ENCODE measurements at places on chromosomes 6 and 20.

- DNase-seq, result no peak
These were observed 73.9 kb downstream of the DCDC2 start for GRCh38 chr6:24284006-24284405.

GRCh38 chr6:8391934-8392333, 43.4 kb downstream of the SLC35B3 start:
- no peak for DNase-seq

GRCh38 chr6:157240960-157241311, 82.4 kb downstream of the TMEM242 start:
- DNase-seq, result no peak

GRCh38 chr20:31815408-31816188, 3.6 kb upstream of the MYLK2 start:
- peak; percentile 42 for DNase-seq

DNA sequence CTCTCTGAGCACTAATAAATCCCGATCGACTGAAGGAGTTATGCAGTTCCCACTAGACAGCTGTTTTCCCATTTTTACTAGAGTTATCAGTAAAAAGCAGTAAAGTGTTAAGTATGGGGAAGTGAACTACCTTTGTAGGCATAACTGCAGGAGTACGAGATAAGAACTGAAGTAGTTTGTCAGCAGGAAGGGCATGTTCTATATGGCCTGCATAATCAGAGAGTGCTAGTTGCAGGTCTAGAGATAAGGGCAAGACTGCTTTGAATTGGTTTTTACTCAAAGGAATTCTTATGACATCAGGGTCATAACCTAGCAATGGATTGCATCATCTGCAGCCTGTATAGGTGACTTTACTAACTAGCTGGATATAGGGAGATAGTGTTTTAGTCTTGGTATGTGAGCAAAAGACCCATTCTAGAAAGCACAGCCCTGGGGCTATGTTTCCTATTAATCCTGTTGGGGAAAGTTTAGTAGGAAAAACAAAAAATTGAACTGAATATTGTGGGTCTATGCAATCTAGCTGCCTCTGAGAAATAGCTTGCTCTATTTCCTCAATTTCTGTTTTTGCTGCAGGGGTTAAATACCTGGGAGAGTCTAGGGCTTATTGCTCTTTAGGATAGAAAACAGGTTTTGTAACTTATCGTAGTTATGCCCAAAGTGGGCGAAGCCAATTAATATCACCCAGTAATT, 22.6 kb upstream of the CRISP1 start:
- no peak for DNase-seq

- no peak for DNase-seq
These were observed 173.0 kb upstream of the ECI2 start for GRCh38 chr6:4308364-4308763.

DNA sequence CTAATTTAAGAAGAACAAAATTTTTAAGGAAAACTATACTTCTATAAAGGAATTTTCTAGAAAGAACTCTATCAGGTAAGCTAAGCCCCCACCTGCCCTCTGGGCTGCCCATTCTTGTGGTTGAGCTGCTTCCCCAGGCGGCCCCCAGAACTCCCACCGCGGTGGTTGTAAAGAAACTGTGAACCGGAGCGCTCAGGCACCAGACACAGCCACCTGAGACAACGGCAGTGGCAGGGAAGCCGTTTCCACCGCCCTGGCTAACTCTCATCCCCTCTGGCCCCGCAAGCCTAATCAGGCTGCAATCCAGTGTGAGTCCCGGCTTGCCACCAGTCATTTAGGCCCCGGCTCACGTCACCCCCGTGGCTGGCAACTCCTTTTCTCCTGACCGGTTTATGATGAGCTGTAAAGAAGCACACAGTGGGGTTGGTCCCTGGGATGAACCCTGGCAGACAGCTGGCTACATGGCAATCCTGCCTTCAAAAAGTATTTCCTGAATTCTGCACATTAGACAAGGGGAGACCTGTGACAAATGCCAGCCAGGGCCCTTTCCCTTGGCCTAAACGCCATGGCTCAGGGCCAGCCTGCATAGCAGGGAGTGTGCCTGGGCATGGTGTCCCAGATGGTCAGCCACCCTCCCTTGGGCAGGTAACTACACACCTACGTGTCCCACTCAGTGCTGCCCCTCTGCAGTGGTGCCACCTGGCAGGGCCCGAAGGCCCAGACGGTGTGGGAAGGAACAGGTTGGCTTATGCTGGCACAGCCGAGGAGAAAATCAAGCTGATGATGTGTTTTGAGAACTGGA, 63.8 kb upstream of the GPR31 start:
- DNase-seq, result no peak

DNA sequence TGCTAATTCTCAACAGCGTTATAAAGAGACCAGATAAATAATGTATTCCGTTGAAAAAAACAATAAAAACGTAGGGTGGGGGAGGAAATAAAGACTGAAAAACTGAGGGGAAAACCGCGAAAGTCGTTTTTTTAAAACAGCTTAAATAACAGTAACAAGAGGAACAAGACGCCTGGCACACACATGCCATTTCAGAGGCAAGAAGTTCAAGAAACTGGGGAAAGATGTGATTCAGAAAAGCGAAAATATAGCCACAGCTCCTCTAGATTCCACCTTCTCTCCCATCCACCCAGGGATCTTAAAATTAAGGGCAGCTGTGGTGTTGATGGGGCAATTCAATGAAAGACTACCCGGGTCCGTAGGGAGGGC, 1.3 kb downstream of the EPB41L2 start:
- DNase-seq, result no peak

DNA sequence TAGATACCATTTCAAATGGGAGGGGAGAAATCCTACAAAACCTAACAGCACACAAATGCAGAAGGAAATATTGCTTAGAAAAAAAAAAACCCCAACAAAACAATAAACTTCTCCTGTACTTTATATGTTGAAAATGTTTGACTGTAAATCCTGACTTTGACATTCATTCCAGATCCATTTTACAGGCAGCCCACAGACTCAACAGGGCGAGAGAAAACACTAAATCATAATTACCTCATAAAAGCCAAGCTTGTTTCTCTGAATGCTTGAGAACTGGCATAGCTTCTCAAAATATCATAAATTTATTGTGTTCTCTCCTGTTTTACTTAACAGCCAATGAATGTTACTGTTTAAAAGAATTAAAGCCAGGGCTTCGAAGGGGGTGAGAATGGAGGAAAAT, 273.2 kb downstream of the CD83 start:
- no peak for DNase-seq

GRCh38 chr6:101013612-101014195, 132.6 kb upstream of the ASCC3 start:
- DNase-seq, result no peak

GRCh38 chr20:58544891-58545290, 29.7 kb upstream of the APCDD1L start:
- no peak for DNase-seq

DNA sequence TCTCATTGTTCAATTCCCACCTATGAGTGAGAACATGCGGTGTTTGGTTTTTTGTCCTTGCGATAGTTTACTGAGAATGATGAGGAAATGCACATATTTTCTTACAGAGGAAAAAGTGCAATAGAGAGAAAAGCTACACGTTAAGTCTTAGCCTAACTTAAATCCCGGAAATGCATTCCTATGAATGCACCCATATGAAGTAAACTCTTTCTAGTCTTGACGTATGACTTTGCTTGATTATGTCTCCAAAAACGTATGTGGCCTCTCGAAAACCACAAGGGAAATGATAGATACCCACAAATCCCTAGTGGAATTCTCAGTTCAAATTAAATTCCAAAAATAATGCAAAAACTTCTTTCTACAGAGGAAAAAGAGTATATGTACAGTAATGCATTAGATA, 90.7 kb upstream of the SASH1 start:
- no peak for DNase-seq

GRCh38 chr6:89302195-89302770, 12.8 kb downstream of the GABRR2 start:
- DNase-seq, result no peak

GRCh38 chr6:72133324-72133723, 247.0 kb downstream of the RIMS1 start:
- DNase-seq, result no peak

DNA sequence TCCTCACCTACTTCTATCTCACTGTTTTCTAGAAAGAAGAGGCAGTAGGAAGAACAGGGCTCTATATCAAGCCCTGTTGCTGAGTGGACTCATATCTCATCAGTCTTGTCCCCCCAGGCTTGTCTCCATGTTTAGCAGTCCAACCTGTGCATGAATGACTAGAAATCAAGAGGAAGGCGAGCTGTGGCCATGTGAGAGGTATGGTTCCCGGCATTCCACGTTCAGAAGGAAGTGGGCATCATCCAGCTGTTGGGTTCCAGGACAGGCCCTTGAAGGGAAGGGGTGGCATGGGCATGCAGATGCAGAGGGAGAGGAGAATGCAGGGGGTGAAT, 176.6 kb downstream of the MRPL14 start:
- DNase-seq, result no peak

DNA sequence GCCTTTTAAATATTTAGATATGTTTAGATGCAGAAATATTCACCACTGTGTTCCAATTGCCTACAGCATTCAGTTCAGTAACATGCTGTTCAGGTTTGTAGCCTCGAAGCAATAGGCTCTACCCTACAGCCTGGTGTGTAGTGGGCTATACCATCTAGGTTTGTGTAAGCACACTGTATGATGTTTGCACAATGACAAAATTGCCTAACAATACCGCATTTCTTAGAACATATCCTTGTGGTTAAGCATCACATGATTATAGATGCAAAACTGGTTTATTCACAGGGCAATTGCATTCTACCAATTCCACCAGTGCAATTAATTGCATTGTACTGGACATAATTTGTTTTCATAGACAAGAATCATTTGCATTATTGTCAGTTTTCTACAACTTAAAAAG, 7.9 kb upstream of the SLC22A16 start:
- peak; percentile 12 for DNase-seq

GRCh38 chr6:153624528-153624927, 414.5 kb upstream of the OPRM1 start:
- DNase-seq, result no peak

DNA sequence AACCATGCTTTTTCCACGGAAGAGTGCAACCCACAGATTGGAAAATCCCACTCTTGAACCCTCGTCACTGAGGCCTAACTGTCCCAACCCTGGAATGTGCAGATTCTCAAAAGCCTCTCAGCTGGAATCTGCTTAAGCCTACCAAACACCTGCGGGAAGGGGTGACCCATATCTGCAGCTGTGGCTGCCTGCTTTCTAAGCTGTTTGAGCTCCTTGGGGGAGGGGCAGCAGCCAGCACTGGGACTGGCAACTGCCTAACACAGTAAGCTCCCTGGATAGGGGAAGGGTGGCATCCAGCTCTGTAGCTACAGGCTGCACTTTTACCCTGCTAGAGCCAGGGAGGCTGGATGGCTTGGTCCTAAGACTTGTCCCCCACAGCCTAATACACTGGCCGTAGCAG, 579.6 kb downstream of the COL12A1 start:
- no peak for DNase-seq

- no peak for DNase-seq
These were observed 245.8 kb downstream of the TTLL2 start for GRCh38 chr6:167570460-167571400.

- DNase-seq, result no peak
These were observed 516.9 kb upstream of the SULF2 start for GRCh38 chr20:48302149-48302548.

DNA sequence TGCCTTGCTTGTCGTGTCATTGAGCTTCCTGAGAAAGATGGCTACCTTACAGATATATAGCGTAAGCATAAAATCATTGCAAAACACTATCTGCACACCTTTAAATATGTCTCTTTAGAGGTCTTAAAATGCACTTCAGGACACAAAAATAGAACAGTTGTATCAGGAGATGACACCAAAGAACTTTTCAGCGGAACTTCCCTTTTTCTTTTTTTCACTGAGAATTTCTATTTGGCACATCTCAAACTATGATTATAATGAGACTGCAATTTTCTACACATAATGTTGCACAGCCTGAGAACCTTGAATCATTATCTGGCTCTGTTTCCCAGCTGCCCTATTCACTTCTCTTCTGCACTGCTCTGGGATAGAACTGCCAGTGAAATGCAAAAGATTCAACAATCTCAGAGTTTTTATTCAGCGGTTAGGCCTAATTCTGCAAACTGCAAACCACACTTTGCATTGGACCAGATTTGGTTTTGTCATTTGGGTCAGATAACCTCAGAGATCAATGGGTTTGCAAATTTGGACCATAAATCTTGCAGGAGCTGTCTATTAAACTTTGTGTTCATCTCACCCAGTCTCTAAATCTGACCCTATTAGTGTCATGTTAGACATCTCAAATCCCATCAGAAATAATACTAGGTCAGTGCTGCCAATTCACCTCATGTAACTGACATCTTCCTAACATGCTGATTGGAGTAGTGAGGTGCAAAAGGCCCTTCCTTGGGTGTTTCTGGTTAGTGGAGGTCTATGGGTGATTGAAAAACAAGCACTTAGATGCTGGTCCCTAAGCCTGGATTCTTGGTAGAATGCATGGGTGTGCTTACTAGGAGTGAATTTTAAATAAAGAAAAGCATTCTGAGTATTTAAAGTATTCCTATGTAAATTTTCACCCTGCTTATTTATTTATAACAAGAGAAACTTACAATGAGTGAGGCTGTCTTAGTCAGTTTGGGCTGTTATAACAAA, 382.7 kb downstream of the UTRN start:
- no peak for DNase-seq

- DNase-seq, result no peak
These were observed 988 bp downstream of the UBE2V1 start for GRCh38 chr20:50111829-50112495.

DNA sequence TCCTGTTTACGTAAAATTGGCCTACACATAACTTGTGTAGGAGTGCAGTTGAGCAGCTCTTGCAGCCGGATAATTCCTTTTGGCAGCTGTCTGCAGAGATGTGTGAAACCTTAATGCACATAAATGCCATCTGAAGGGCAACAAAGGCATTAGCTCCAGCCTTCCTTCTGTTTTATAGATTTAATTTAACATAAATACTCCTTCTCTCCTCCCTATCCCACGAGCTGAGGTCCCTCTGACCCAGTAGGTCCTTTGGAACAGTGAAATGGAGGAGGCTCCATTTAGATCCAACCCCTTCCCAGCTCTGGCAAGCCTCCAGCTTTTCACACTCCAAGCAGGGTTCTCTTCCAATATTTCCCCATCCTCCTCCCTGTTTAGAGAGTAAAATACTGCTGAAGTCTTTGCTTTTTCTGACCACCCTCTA, 6.5 kb downstream of the PLEKHG1 start:
- no peak for DNase-seq

DNA sequence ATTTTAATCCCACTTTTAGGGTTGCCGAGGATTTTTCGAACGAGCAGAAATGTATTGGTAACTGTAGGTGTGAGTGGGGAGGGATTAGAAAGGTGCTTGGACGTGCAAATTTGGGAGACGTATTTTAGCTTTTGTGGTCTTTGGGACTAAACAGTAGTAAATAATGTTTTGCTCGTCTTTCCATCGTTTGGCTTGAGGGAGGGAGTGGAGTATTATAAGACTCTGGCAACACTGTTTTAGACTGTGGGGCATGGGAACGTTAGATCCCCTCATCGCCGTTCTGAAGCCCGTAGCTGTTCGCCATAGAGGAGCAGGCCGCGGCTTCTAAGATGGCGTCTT, 2.8 kb downstream of the BRD2 start:
- DNase-seq, result peak; percentile 42

DNA sequence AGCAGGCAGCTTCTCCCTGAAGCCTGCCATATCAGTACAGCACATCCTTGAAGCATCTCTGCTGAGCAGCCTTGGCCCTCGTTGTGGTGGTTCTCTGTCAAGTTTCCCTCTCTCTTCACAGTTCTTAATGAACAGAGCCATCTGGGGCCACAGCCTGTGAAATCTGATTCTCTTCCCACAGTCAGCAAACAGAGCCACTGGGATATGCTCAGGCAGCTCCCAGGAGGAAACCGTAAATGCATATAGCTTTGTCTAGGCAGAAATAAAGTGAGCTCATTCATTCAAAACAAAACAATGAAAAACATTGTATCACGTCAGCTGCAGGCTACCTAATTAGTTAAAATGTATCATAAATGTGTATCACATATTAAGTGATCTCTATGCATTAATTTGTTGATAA, 80.3 kb downstream of the TBC1D7 start:
- DNase-seq, result no peak
